ENCODE measurements at places on chromosomes 4 and X.

GRCh38 chrX:148466292-148466691 lies 34.1 kb upstream of the AFF2 start:
- no peak for DNase-seq

- no peak for DNase-seq
These were observed 102.3 kb downstream of the LARP1B start for GRCh38 chr4:128163177-128164117.

- no peak for DNase-seq
These were observed 112.1 kb upstream of the EOLA2 start for GRCh38 chrX:150050387-150050786.

GRCh38 chr4:126533146-126533805 lies 1099.5 kb upstream of the INTU start:
- no peak for DNase-seq

DNA sequence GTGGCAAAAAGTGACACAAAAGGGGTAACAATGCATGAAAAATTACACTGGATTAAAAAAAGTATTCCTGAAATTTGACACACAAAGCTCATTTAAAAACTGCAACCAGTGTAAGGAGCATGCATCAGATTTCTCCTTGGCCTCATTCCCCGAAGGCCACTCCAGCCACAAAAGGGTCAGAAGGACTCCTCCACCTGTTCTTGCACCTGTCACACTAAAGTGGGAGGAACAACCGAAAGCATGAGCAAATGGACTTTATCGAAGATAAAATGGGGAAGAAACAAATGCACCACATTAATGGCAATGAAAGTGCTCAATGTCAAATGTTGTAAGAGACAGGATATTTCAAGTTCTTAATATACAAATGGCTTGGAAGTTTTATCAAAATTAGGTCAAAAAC lies 88.2 kb downstream of the ADGRA3 start:
- DNase-seq = no peak

DNA sequence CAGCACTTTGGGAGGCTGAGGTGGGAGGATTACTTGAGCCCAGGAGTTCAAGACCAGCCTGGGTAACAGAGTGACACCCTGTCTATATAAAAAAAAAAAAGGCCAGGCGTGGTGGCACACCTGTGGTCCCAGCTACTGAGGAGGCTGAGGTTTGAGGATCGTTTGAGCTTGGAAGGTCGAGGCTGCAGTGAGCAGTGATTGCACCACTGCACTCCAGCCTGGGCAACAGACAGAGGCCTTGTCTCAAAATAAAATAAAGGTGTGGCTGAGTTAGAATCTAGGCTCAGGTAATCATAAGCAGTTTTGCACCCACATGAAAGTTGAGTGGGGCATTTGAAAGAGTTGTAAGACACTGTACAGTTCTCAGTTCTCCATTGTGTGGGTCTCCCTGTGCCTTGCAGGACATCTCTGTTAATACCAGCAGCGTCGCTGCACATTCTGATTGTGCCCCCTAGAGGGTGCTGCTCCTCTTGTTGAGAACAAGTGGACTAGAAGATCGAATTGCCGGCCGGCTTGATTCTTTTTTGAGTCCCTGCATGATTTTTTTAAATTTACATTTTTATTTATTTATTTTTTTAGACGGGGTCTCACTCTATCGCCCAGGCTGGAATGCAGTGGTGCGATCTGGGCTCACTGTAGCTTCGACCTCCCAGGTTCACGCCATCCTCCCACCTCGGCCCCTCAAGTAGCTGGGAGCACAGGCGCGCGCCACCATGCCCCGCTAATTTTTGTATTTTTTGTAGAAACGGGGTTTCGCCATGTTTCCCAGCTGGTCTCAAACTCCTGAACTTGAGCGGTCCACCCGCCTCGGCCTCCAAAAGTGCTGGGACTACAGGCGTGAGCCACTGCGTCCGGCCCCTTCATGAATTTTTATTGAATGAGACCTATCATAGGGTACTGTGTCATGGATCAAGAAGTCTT lies 73.6 kb upstream of the RBMX start:
- DNase-seq = peak; percentile 59

DNA sequence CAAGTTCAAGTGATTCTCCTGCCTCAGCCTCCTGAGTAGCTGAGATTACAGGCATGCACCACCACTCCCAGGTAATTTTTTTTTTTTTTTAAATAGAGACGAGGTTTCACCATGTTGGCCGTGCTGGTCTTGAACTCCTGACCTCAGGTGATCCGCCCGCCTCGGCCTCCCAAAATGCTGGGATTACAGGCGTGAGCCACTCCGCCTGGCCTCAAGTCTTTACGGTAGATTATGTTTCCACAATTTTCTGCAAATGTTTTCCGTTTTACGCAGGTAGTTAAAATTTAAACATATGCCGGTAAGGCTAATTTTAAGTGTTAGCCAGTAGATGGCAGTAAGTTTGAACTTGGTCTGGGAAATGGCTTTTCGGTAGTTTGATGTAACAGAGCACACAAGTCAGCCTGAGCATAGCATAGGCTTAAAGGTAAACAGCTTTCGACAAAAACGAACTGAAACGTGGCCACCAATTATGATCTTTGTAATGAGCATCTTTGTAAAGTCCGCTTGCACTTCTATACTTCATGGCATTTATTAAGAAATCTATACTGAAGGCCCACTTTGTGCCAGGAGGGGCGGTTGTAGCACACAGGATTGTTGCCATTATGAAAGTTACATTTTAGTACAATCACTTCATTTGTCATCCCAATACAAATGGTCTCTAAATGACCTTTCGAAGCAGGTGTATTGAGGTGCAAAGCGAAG lies 31.1 kb downstream of the CCKAR start:
- DNase-seq = peak; percentile 49

- DNase-seq = no peak
These were observed 262.5 kb downstream of the BCOR start for GRCh38 chrX:39835241-39835640.

DNA sequence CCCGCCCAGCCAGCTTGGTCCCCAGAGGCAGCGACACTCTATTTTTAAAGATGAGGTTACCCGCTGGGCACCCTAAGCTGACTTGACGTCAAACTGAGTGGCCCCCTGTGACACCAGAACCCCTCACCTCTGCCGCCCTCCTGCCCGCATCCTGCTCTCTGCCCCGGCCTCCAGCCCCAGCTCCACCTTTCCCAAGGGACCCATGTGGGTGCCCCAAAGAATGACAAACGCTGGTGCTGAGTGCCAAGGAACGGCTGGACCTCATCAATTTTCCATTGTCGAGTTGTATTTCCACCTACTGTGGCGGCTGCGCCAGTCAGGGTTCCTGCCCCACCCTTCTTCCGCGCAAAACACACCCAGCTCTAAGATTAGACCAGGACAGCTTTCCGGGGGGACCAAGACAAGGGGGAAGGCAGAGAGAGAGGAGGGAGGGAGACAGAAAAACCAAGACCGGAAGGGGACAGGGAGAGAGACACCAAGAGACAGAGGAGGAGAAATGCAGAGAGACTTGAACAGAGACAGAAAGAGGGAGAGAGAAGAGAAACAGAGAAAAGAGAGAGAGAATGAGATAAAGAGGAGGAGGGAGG lies 2.0 kb downstream of the PRKX start:
- DNase-seq = peak; percentile 47

- DNase-seq = no peak
These were observed 10.2 kb upstream of the MAGEB10 start for GRCh38 chrX:27797575-27797974.

- no peak for DNase-seq
These were observed 1.3 kb downstream of the SPATA18 start for GRCh38 chr4:52052475-52052780.

DNA sequence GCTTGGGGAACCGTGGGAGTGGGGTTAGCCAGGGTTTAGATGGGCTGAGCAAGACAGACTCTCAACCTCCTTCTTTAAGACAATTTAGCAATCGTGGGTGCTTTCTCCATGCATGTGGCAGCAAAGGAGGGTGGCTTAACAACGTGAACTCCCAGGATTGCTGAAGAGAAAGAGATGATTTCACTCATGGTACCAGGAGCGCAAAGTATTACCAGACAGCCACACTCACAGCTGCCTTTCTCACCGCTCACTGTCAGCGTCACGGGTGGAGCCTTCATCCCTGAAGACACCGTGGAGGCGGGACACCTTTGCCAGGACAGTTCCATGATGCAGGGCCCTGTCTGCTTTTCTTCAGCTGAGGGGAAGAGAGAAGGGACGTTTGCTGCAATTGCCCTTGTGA lies 212.5 kb upstream of the PSAPL1 start:
- no peak for DNase-seq

- no peak for DNase-seq
These were observed 32.1 kb upstream of the HGFAC start for GRCh38 chr4:3409571-3410091.

DNA sequence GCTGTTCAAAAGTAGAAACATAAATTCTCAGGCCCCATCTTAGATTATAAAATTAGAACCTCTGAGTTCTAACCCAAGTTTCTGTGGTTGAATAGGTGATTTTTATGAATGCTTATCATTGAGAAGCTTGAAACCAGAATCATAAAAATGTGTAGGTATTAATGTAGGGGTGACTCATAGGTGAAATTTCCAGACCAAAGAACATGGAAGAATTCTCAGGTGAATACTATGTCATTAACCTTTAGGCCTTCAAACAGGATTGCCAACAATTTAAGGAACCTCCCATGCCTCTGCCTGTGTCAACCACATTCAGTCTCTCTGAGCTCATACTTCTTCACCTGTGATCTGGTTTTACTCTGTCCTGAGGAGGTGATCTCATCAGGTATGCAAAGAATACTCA lies 177.8 kb downstream of the NPFFR2 start:
- DNase-seq = no peak

DNA sequence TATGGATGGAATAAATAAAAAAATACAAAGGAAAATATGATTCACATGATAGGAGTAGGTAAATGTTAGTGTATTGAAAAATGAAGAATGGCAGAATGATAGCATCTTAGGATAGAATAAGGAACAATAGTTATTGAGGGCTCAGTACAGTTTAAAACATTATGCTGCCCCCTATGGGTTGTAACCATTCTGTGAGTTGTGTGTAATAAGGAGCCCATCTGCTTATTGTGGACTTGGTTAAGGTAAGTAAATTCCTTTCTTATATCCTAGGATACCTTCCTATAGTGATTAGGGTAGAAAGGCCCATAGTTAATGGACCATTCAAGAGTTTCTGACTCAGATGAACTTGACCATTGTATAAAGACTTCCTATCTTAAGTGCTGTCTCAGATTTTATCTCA lies 195.8 kb downstream of the PDHA2 start:
- no peak for DNase-seq

GRCh38 chr4:140635606-140636005 lies 66.8 kb upstream of the UCP1 start:
- no peak for DNase-seq

DNA sequence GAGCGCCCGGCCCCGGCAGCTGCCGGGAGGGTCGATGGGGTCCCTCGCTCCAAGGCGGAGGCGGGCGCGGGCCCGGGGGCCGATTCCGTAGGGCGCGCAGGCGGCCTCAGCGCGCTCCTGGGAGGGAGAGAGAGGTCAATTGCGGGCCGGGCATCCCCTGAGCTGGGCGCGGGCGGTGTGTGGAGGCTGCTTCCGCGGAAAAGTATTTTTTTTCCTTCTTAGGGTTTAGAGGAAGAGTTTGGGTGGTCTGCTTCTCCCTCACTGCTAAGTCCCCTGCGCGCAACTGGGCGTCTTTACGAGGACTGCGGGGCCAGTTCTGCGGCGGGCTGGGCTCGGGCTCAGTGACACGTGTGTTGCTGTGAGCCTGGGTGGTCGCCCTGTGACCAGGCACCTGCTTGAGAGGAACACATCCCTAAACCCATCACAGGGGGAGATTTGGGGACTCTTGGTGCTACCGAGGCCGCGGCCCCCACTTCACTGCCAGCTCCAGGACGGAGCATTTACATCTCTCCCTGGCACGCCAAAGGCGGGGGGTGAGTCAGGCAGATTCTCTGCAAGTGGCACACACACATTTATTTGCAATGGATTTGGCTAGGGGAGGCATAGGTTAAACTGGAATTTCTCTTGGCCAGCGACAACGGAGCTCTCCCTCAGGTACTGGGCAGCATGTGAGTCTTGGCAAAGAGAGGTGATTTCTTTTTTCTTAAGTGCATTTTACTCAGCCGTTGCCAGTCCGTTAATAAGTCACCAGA lies 151.2 kb upstream of the SLC4A4 start:
- peak; percentile 12 for DNase-seq

DNA sequence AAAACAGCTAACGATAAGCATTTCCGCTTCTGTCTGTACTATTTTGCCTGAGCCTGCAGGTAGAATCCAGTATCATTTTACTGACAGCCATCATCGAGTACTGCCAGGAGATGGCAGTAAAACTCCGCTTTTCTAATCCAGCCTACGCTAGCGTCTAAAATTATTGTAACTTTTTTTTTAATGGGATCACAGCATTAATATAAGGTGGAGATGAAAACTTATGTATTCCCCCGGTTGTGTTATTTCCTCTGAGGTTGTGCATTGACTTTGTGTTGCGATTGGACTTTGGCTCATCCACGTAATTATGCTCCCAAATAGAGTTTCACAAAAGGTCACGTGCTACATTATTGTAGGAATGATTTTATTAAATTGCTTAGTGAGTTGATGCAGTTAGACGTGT lies 248.1 kb downstream of the C4orf33 start:
- no peak for DNase-seq

GRCh38 chr4:45453258-45453853 lies 670.5 kb downstream of the GABRG1 start:
- no peak for DNase-seq

DNA sequence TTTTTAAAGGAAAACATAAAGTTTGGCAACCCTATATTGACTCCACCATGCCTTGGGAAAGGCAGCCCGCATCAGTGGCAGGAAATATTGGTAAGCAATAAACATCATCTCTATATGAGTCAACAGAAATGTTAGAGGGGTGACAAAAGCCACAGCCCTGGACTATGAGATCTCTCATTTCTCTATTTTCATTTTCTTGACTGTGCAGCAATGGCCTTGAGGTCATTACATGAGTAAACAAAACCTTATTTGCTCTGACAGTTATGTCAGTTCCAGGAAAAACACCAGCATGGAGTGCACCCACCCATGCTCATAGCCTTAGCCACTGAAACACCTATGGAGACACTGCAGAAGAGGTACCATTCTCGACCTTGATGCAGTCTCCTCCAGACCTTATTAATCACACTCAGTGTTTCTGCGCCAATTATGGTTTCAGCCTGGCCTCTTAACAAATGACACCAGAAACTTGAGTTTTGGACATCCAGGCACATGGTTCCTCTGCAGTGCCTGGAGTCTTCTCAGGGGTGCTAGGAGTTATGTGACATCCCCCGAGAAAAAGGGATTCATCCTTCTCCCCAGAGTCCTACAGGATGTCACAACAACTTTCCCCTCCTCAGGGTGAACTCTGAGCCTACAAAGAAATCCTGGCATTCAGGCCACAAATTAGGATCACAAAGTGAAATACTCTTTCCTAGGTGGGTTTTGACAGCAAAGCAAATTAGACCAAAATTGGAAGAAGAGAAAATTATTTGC lies 16.0 kb upstream of the HPGD start:
- no peak for DNase-seq

DNA sequence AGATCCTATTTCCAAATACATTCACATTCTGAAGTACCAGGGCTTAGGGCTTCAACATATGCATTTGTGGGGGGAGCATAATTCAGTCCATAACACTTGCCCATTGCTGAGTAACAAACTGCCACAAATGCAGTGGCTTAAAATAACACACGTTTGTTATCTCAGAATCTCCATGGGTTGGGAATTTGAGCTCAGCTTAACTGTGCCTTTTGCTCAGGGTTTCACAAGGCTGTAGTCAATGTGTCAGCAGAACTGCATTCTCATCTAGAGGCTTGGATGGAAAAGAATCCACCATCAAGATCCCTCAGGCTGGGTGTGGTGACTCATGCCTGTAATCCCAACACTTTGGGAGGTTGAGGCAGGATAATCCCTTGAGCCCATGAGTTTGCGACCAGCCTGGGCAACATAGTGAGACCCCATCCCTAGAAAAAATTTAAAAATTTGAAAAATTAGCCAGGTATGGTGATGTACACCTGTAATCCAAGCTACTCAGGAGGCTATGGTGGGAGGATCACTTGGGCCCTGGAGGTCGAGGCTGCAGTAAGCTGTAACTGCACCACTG lies 25.8 kb upstream of the TBL1X start:
- no peak for DNase-seq
